SJSA1 (cell line): ENCODE measurements at places on chromosomes 1 and 21.

DNA sequence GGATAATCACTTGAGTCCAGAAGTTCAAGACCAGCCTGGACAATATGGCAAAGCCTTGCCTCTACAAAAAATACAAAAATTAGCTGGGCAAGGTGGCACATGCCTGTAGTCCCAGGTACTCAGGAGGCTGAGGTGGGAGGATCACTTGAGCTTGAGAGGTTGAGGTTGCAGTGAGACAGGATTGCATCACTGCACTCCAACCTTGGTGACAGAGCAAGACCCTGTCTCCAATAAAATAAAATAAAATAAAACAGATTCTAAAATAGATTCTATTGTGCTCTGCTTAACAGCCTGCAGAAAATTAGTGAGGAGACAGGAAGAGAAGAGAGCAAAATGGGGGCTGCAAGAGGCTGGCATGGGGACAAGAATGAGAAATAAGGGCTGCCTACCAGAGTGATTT lies 7.5 kb upstream of the SDE2 start:
- DNase-seq, result no peak

DNA sequence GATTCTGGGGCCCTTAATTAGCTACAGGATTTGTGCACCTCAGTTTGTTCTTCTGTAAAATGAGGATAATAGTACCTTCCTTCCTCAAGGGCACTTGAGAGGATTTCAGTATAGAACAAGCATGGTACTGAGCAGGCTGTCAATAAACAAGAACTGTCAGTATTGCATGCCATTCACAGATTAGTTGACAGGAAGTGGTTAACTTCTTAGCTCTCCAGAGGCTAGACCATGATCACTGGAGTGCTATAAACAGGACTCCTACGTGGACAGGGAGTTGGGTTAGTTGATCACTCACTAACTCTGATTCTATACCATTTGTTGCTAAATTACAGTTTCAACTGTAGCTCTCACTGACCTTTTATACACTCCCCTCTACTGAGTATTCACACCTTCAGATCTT lies 126.2 kb upstream of the DAB1 start:
- DNase-seq, result no peak

DNA sequence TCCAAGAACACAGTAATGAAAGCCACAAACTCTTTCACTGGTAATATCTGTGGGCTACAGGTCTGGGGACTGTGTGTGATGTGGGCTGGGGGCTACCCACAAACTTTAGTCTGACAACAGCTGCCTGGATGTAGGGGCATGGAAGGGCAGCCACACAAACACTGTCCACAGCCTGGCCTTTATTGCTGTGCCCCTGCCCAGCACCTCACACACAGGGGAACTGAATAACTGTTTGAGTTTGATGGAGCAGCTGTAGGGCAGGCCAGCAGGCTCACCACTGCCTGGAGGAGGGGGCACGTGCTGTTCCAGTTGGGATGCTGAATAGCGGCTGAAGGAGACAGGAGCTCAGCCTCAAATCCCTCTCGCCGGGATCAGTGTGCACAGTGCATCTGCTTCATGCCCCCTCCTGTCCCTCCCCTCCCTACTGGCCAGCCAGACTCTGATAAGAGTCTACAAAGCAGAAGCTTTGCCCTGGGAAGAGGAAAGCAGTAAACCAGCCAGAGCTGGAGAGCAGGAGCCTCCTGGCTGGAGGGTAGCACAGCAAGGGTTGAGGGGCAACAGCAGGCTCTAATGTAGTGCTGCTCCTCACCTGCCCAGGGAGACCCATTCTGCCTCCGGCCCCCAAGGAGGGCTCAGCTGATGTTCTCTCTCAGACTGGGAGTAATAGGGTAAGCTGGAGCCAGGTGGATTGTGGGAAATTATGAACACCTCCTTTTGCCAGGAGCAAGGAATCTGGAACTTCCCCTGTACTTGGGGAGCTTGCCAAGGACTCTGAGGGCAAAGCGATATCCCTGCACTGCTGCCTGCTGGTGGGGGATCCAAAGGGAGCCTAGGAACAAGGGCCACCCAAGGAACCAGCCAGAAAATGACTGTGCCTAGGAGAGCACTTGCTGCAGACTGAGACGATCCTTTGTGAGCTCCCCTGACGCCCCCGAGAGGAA lies 70.2 kb upstream of the GOLT1A start:
- no peak for DNase-seq

DNA sequence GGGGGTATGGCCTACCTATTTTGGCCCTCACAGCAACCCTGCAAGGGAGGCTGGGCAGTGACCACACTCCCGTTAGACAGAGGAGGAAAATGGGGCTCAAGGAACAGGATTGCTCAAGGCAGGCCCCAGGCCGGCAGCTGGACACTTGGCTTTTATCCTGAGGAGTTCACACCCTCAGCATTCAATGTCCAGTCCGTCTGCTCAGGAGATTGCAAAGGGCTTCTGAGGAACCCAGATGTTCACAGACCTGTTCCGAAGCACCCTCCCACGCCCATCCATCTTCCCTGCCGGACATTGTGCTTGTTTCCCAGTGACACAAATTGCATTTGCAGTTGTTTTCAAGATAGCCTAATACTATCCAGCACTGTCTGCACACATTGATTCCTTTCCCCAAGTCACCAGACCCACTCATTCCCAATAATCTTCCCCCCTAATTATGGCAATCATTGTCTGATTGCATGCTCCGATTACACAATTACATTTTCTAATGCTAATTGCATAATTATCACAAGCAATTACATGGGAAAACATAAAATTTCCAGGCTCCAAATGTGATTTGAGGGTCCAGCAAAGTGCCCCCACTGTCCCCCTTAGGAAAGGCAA lies 4.3 kb upstream of the UBL4B start:
- DNase-seq, result no peak

GRCh38 chr1:57165546-57165945 lies 199.7 kb upstream of the C8B start:
- DNase-seq, result no peak

DNA sequence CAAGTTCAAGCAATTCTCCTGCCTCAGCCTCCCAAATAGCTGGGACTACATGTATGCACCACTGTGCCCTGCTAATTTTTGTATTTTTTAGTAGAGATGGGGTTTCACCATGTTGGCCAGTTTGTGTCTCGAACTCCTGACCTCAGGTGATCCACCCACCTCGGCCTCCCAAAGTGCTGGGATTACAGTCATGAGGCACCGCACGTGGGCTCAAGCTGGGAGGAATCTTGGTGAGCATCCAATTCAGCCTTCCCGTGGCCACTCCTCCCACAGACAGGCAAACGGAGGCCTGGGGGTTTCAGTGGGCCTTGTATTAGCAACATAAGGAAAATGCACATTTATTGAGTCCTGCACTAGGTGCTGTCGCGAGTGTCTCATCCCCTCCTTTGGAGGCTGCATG lies 24.5 kb upstream of the VWA5B1 start:
- no peak for DNase-seq

- DNase-seq, result no peak
Observed at GRCh38 chr1:26060832-26061574, 6.4 kb downstream of the TRIM63 start.

DNA sequence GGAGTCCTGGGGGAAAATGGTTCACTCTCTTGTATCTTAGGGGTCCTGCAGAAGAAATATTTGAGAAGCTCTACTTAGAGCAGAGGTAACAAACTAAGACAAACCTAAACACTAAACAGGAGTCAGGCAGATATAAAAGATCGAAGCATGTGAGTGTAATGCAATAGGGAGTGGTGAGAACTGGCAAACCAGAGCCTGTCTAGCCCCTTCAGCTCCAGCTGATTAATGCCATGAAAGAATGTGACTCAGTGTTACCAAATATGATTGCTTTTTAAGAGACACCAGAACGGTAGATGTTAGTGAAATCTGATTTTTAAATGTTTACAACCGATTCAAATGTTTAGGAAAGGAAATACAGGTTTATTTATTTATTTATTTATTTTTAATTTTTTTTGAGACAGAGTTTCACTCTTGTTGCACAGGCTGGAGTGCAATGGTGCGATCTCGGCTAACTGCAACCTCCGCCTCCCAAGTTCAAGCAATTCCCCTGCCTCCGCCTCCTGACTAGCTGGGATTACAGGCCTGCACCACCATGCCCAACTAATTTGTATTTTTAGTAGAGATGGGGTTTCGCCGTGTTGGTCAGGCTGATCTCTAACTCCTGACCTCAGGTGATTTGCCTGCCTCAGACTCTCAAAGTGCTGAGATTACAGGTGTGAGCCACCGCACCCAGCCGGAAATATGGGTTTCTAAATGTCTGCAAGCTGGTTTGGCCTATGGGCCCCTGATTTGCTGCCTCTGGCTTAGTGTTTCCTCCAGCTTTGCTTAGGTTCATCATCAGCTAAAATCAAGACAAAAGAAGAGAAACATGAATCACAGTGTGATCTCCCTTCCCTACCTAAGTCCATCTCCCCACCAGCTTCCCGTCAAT lies 12.2 kb downstream of the TXNIP start:
- no peak for DNase-seq

- peak; percentile 67 for DNase-seq
Observed at GRCh38 chr1:235741294-235741693, 91.7 kb upstream of the GNG4 start.
